ENCODE measurements at places on chromosomes 11 and 22.

DNA sequence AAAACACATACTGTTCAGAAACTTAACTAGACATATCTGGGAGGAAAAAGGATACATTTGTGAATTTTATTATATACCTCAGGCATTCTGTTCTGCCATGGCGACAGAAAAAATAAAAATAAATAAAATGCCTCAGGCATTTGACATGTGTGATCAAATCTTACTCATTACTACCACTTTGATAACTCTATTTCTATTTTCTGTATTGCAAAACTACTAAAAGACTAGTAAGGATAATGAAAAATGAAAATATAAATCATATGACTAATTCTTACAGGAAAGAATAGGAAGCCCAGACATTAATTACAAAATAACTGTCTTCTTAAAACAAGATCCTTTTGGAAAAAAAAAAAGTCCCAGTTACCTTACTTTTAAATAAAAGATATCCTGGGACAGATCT lies 5.3 kb downstream of the PICALM start:
- no peak for DNase-seq

- no peak for DNase-seq
These were observed 4.8 kb downstream of the ANKK1 start for GRCh38 chr11:113392236-113392921.

DNA sequence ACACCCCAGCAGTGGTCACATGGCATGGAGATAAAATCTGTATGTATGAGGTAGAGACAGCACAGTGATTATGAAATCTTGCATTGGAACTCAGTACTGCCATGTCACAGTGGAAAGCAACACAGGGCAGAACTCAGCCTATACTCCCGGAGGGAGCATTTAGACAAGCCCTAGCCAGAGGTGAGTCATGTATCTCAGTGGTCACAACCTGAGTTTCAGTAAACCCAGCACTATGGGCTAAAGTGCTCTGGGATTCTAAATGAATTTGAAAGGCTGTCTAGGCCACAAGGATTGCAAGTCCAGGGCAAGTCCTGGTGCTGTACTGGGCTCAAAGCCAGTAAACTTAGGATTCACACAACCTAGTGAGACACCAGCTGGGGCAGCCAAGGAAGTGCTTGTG lies 1717.1 kb upstream of the RAG2 start:
- no peak for DNase-seq

GRCh38 chr11:59865031-59865430 lies 1.3 kb downstream of the TCN1 start:
- DNase-seq, result no peak

DNA sequence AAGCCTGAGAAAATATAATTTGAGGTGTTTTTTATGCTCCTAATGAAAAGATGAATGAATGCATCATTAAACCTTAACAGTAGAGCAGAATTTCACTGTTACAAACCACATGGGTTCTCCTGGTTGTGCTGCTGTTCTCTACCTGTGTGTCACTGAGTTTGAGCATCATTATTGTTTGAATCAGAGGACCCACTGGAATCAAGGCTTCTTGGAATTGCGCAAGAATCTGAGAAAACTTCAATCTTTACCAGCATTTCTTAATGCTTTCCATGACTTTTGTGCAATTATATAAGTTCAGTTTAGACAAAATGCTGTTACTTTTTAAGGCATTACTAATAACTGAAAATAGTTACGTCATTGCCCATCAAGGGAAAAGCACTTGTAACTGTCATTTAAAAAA lies 18.8 kb upstream of the RBX1 start:
- no peak for DNase-seq

DNA sequence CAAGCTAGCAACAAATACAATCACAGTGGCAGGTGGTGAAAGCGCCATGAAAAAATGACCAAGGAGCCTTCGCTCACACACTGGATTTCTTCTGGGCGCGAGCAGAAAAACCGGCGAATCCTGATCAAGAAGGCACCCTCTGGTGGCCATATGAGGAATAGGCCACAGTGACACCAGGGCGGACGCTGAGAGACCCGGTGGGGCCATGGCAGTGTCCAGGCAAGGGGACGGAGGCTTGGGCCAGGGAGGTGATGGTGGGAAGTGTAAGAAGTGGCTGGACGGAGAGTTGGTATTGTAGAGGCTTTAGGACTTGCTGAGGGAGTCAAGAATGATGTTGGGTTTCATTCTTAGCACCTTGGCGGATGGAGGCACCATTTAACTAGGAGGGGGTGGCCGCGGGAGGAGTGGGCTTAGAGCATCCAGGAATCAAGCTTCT lies 16.9 kb upstream of the RAC2 start:
- DNase-seq, result peak; percentile 76

GRCh38 chr11:60857378-60858232 lies 1.9 kb upstream of the PTGDR2 start:
- DNase-seq, result no peak
